Breast epithelium (tissue), 4 donors: ENCODE measurements at places on chromosomes 2 and 18.

- DNase-seq, result no peak
Observed at GRCh38 chr2:9738535-9739496, 104.5 kb upstream of the TAF1B start.

DNA sequence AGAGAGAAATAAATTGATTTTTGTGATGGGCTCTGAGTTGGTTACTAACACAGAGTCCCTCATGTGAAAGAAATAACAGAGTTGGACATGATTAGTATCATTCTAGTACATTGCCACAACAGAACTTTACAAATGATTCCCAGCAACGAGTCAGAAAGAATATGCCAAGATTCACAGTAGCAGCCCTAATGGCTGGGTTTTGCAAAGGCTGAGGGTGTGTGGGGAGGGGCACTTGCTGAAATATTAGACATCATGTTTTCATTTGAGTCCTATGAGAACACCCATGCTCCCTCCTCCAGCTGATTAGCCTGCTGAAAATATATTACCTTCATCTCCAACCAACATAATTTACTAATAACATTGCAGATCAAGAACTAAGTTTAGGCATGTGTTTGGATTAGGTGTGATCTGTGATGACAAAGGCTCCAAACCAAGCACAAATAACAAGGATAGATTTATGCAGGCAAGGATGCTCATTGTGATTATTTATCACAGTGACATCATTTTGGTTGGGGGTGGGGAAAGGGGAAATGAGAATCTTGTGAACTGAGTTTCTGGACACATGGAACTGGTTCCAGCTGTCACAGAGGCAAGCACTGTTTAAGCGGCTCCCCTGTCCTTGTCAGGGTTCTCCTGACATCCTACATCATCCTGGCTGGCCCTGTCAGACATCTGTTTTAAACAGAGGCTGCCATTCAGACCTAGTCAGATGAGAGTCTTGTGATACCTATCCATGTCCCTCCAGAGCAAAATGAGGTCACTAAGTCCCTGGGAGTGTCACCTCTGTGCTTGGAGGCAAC, 205.8 kb upstream of the NCKAP5 start:
- DNase-seq, result no peak

GRCh38 chr18:10419420-10420103, 34.9 kb upstream of the APCDD1 start:
- DNase-seq, result no peak

- DNase-seq, result no peak
Observed at GRCh38 chr2:234191819-234192407, 141.4 kb downstream of the SPP2 start.

DNA sequence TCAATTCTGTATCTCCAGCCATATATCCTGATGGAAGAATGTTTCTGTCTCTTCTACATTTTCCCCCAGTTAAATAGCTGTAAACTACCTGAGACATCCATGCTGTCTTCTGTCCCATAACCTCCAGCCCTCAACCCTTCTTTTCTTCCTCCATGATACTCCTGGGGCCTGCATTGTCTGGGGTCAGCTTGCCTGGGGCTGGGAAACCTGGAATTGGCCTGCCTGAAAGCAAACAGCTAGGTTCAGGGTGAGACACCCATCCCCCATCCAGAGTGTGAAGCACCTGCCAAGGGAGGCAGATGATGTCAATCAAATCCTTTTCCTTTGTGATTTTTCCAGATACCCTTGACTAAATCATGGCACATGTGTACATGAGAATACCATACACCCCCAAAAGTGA, 313.7 kb upstream of the MGAT5 start:
- DNase-seq, result no peak

DNA sequence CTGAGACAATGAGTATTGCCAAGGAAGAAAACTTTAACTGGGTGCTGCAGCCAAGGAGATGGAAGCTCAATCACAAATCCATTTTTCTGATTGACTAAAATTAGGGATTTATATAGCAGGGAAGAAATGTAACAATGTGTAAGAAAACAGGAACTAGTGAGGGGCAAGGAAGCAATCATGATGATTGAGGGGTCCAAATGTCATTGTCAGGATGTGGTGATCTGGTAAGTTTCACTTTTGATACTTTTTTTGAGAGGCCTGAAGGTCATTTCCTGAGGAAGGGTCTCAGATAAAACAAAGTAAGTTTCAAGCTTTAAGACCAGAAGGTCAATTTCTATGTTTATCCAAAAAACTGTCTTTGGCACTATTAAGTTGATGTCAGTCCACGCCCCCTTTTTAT, 12.0 kb upstream of the GCC2 start:
- no peak for DNase-seq

GRCh38 chr2:18117592-18117991, 239.1 kb downstream of the KCNS3 start:
- no peak for DNase-seq

- DNase-seq, result no peak
Observed at GRCh38 chr18:7517852-7518251, 49.3 kb upstream of the PTPRM start.

- no peak for DNase-seq
Observed at GRCh38 chr2:36951574-36951973, 14.8 kb downstream of the STRN start.

DNA sequence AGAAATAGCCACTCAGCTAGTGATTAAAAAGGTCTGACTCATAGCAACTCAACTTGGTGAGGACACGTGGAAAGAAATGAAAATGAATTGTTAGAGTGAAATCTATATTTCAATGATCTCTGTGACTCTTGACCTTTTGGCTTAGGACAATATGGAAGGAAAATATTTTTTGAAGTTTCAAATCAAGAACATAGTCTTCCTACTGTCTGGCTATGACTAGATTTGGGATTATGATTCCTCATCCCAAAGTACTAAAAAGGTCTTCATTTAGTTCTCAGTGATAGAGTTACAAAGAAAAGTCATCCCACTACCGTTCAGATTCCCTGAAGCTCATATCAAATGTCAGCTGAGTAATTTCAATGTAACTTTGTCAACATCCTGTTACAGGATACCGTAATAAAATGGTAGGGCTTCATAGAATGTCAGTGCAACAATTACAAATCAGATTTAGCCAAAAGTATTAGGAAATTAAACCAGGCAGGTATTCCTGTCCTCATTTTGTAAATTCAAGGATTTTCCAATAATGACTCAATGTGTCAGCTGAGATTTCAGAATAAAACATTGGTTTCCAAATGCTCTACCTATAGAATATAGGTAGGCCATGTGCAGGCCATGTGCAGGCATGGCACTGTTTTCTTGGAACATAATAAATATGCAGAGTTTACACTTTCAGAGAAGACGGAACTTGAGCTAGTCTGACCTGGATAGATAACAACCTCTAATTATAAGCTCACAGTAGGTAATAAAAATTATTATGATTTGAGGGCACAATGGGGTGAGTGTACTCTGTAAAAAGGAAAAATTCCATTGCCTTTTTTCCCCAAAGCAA, 36.0 kb downstream of the ANKRD29 start:
- DNase-seq, result no peak

- no peak for DNase-seq
Observed at GRCh38 chr18:38895560-38895959, 1330.0 kb upstream of the CELF4 start.

DNA sequence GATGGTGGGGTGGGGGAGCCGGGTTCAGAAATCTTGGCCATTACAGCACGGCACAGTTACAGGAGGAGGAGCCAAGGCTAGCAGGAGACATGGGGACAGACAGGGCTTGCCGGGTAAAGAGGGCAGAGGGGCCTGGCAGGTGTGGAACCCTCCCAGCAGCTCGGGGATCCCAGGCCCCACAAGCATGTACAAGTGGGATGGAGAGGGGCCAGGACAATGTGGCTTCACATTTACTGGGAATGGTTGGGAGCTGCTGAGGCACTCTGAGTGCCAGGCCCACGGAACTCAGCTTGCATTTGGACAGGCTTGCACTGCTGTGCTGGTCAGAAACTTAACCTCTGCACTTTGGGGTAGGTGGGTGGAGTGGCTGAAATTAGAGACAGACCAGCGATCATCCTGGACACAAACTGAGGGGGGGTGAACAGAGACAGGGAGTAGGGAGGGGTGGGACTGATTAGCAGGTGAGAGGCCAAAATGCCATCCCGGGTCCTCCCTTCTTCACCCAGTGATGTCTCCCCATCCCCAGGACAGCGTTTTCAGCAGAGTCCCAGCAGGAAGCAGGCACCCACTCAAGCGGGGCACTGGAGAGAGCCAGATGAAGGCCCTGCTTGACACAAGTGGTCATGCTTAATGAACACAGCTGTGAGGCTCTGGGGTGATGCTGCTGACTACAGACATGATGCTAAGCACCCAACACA, 9.6 kb downstream of the PER2 start:
- DNase-seq, result no peak
